ENCODE measurements at places on chromosomes 13 and 19.

- peak; percentile 71 for DNase-seq
Observed at GRCh38 chr19:13100031-13100588, 2.5 kb downstream of the LYL1 start.

GRCh38 chr13:98672947-98673613 is 79.4 kb downstream of the SLC15A1 start:
- DNase-seq: peak; percentile 28

DNA sequence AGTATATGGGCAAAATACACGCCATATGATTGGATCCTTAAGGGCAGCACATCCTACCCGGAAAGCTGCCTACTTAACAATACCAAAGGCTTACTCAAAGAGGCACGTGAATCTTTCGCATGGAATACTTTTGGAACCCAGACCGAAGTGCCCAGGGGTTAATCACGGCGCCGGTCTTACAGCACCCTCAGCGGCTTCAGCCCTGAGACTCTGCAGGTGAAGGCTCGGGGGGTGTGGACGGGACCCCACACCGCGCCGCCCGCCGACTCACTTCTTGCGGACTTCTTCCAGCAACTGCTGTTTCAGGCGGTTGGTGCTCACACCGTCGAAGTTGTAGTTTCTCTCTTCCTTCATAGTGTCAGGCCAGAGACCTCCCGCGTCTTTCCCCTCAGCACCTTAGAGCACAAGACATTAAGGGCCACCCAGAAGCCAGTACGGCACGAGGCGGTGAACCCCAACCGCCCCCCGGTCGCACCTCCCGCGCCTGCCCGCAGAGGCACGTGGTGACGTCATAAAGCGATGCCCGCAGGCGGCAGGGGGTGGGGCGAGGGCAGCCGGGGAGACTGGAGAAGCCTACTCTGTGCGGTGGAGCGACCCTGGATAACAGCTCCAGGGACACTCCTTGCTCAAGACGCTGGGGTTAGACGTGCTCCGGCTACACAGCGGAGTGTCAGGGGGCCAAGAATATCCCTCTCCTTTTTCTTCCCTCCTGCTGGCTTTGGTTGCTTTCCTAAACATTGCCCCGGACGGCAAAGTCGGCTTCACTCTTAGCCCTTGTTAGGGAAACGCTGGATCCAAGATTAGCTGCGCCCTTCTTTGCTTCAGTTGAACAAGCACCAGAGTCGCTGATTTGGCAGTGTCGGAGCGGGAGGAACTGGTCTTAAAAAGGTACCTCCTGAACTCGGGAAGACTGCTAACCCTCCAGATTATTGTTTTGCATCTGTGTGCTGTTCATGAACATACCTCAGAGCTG is at the start of gene CCDC169:
CCDC169 (minus strand) TSS at position 449 of the 973 bp plus-strand sequence; CDS start at position 354, 95 bp downstream.
- peak; percentile 44 for DNase-seq

DNA sequence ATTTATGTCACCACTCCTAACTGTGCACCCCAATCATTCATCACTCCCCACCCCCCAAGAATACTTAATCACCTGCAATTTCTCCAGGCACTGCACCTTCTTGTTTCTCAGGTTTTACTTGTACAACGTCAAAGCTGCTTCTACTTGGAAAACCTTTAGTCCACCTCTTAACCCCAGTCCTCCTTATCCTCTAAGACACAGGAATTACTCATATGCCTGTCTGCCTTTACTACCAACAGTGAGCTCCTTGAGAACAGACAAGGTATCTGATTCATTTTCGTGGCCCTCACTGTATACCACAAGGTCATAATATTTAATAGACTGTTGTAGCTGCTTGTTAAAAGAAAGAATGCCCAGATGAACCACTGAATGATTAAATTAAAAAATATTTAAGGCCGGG is 21.0 kb upstream of the NDFIP2 start:
- DNase-seq: no peak

DNA sequence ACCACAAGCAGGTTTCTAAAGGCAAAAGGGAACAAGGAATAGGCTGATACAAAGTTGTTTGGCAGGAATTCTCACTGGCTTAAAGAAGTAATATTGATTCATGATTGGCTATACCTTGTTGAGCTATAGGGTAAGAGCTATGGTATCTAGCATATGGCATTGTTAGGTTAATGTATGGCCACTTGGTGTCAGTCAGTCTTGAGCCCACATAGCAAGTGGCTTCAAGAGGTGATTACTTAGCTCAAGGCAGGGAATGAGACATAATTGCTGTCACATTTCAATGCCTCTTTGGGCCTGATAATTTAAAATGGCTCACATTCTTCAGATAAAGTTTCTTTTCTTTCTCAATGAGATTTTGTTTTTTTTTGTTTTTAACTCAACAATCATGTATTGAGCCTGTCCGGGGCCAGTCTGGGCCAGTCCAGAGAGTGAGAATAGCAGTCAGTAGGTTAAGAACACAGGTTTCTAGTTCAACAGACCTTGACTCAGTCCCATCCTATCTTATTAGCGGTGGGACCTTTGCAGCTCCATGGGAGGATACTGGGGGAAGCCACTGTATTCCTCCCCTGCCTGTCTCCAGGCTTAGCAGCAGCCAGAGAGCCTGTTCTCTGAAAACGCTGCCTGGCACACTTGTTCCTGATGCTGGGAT is 45.8 kb upstream of the RCBTB2 start:
- DNase-seq: no peak

DNA sequence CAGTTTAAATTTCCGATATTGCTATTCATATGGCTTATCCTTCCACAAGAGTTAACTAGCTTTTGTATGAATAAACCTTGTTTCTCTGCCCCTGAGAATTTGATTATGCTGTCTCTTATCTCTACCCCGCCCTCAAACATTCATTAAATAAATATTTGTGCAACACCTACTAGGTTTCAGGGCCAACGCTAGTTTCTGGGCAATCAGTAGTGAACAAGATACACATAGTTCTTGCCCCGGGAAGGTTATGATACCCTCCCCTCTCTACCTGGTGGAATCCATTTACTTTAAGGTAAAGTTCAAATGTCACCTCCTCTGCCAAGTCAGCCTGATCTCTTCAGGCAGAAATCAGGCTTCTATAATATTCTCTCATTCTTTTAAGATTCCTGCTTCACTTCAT is 16.6 kb upstream of the USP12 start:
- no peak for DNase-seq

- no peak for DNase-seq
Observed at GRCh38 chr13:94967183-94968039, 255.1 kb upstream of the SOX21 start.

DNA sequence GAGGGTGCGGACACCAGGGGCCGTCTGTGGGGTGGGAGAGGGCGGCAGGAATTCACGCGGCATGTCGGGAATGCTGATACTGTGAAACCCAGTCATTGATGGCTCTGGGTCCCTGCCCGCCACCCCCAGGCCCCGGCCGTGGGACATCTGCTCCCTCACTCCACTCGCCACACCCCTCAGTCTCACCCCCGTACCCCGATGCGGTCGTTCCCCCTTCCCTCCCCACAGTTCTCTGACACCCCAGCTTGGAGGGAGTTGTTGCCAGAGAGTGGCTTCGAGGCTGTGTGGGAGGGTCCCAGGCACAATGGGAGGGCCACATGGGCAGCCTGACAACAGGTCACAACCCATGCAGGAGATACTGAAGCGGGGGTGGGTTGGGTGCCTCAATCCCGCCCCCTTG is 1.8 kb downstream of the MAG start:
- no peak for DNase-seq

DNA sequence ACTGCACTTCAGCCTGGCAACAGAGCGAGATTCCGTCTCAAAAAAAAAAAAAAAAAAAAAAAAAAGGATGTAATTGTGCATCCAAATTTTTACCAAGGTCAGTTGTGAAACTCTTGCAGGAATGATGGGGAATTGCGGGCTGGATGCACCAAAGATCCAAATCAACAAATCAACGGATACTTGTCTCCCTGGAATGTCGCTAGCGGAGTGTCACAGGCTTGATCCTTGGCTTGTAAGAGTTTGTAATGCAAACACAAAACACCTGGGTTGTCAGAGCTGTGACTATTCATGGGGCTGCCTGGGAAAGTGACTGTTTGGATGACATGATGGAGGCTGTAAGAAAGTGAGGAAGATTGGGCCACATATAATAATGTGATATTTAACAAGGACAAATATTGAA is 4.2 kb downstream of the KANK3 start:
- no peak for DNase-seq

GRCh38 chr19:35293363-35293739 is 1.4 kb downstream of the MAG start:
- DNase-seq: no peak

Measured in effector memory CD8-positive, alpha-beta T cell (primary cell).